RPMI7951 (cell line): ENCODE measurements at places on chromosomes 16 and 17. TPM values are rescaled to one million over a fixed set of nuclear protein-coding genes. Genes with fewer than 3 reads are reported as not detected.

TP53TG3 gene
- total RNA-seq = 0.10 and 1.8 TPM in 2 replicates

KRTAP3-2 gene
- total RNA-seq = not detected in 2 replicates

- no peak for DNase-seq
Measured at GRCh38 chr17:63931981-63932561, at the start of gene CD79B. Gene CD79B (minus strand): TSS chr17:63932331. CDS start chr17:63932261, 70 bp downstream.

GRCh38 chr17:50681263-50682200 lies 26.2 kb downstream of the ANKRD40 start:
- DNase-seq = peak; percentile 76

- DNase-seq = no peak
Measured at GRCh38 chr16:11298143-11298900, 17.2 kb upstream of the PRM1 start.

- no peak for DNase-seq
Measured at GRCh38 chr16:50848755-50849514, 107.0 kb downstream of the CYLD start.

DNA sequence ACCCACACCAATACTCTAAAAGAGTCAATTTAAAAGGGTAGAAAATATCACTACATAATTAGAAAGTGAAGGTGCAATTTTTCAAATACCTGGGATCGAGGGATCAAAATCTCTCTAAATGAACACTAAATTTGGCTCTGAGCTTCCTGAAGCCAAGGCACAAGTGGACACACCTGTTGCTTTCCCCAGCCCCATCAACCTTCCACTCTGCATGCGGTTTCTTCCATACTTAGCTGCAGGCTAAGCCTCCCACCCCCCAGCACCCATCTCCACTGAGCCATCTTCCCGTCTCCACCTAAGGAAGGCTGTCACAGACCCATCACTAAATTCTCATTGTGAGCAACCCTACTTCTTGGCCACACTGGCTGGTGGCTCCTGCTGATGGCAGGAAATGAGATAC lies 30.5 kb downstream of the TXNDC11 start:
- DNase-seq = no peak

- peak; percentile 96 for DNase-seq
Measured at GRCh38 chr16:89315791-89316581, 98.5 kb downstream of the ZNF778 start.

GRCh38 chr16:22282254-22282892 lies 14.8 kb upstream of the POLR3E start:
- no peak for DNase-seq
